ENCODE measurements at places on chromosomes 3 and 15.

DNA sequence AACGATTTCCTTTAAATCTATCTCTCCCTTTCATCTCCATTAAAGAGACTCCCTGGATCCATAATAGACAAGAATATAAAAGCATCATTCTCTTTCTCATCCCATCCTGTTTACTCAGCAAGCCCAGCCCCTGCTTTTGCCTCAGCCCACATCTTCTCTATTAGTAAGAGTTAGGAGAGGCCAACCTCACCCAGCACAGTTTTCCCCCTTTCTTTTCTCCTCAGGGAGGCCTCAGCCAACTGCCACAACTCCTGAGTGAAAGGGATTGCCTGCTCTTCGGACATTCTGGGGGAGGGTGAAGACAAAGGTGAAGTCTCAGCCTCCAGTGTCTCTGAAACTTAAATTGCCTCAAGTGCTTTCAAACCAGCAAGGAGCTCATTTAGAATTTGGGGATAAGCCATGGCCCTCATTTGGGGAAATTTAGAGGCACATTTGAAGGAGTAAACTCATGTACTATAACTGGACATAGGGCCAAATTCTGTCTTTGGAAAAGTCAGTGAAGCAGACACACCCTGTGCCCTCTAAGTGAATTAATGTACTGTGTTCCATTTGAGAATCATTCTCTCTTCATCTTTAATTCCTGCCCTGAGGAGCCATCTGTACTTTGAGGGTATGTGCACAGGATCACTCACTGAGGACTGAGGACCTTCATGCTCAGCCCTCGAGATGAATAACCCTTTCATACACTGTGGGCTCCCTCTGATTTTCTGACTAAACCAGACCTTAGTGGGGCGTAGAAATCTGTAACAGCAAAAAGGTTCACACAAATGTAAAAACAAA lies 82.5 kb downstream of the SOX2 start:
- DNase-seq, result no peak

GRCh38 chr15:81789403-81789802 lies 256.4 kb downstream of the MEX3B start:
- no peak for DNase-seq

DNA sequence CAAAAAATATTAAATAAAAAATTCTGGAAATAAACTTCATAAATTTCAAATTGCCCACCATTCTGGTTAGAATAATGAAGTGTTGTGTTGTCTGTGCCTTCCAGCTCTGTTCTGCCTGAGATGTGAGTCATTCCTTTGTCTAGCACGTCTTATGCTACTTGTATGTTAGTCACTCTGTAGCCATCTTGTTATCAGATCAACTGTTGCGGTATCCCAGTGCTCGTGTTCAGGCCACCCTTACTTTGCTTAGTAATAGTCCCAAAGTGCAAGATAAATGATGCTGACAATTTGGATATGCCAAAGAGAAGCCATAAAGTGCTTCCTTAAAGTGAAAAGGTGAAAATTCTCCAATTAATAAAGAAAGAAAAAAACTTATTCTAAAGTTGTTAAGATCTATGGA lies 527.5 kb downstream of the NAALADL2 start:
- no peak for DNase-seq

GRCh38 chr3:106692624-106693023 lies 684.6 kb upstream of the CCDC54 start:
- no peak for DNase-seq
